Activated CD8-positive, alpha-beta memory T cell treated with anti-CD3 and anti-CD28 coated beads, Interleukin-2, amount 50 U/mL, for 4 hours (primary cell): ENCODE measurements at places on chromosomes 4 and X.

DNA sequence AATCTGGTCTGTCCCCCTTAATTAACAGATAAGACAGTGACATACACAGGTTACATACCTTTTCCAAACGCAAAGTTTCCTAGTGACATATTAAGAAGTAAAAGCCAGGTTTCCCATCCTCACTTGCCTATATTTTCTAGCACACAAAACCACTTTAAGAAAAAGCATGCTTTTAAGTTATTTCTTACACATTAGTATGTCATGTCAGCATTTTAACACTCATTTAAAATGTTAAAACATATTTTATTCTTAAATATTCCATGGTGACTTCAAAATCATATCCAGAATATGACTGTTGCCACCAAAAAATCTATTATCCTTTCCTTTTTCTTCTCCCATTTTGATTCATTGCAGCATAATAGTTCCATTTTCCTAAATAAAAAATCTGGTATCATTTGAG is 1830.2 kb downstream of the STIM2 start:
- no peak for DNase-seq

DNA sequence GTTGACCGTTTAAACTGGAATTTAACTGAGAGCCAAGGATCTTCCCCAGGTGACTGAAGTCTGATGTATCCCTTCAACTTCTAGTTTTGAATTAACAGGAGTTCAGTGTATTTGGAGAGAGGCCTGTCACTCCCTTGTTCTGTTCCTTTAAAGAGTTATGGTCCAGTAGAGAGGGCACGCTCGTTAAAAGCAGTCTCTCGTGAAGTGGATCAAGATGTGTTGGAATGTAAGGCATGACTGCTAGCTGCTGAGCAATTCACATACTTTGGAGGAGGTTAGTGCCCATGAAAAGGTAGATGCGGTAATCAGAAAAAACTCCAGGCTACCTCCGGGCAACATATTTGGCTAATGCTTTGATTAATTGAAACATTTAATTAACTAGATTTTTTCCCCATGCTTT is 65.7 kb downstream of the SHROOM2 start:
- DNase-seq, result no peak

GRCh38 chr4:84492737-84493091 is 6.4 kb downstream of the NKX6-1 start:
- DNase-seq, result no peak

GRCh38 chr4:15756361-15756861 is 21.7 kb upstream of the CD38 start:
- peak; percentile 75 for DNase-seq
